ENCODE measurements at places on chromosomes 13 and 19.

DNA sequence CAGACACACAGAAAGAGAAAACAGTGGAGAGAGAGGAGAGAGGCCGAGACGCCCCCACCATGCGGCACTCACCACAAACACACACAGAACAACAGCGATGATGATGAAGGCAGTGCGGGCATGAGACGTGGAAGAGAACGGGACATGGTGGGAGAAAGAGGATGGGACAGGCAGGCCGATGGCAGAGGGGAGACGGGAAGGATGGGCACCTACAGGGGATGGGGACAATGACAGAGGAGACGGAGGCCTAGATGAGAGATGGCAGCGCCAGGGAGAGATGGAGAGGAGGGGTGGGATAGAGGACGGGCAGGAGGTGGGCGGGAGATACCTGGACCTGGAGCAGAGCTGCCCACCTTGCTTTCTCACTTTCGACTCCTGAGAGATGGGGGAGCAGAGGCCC, 1.1 kb upstream of the KLK14 start:
- no peak for DNase-seq

DNA sequence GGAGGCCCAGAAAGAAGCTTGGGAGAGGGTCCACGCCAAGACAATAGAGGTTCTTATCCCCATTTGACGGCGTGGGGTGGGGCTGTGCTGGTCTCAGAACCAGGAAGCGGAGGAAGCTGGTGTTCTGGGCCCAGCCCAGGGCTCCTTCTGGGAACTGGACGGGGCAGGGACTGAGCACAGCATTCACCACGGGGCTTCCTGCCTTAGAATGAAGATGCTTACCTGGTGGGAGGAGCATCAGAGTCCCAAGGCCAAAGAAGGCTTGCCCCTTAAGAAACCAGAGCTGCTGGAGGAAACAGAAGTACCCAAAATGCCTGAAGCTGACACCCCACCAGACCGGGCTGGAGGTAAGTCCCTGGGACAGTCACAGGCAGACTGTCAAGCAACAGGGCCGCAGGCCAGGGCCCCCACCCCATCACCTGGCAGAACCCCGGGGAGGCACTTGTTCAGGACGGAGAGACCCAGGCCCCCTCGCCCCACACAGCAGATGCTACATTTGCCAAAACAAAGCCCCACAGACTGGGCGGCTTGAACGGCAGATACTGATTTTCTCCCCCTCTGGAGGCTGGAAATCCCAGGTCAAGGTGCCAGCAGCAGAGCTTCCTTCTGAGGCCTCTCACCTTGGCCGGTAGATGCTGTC, 17.8 kb upstream of the IGLON5 start:
- DNase-seq, result no peak

DNA sequence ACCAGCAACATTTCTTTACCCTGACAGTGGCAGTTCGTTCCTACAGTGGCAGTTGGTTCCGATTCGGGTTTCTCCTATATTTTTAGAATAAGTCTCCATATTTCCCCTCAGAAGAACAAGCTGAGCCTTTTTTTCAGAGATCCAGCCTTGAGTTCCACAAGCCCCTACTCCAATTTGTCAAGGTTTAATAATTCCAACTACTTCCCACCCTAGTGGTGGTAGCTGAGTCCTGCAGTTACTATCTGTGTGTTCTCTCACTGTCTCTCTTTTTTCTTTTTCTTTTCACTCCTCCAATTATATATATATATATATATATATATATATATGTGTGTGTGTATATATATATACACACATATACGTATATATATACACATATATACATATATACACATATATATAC, 1347.3 kb downstream of the PCDH9 start:
- no peak for DNase-seq

DNA sequence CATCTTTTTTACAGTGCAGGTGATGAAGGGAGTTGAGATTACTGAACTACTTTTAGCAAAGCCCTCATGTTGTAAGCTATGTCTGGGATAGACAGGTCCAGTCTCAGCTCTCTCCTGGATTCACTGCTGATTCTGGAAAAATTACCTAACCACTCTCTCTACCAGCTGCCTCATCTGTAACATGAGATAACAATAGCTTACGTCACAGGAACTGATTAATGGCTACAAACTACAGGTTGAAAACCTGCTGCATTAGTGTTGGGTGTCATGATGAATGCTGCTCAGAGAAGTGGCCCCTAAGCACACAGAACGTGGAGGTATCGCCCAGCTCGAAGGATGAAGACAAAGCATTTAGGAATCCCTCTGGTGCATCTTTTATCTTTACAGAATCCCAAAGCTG, 277.8 kb downstream of the ABCC4 start:
- DNase-seq, result no peak

GRCh38 chr19:3313199-3313575, 53.2 kb upstream of the NFIC start:
- no peak for DNase-seq

DNA sequence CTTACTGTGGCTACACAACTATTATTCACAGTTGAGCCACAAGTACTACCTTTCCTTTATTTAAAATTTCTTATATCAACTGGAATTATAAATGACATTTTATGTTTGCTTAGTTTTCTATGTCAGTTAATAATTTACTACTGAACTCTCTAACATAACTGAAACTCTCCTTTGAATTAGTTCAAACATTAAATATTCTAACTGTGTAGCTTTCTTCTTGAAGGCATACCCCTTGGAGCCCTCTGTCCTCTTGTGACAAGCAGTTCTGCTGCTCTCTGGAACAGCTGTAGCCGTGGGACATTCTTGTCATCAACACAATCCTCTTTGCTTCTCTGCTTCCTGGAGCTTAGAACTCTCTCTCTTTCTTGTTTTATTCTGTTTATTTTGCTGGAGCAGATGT, 244.8 kb downstream of the NHLRC3 start:
- no peak for DNase-seq

- no peak for DNase-seq
These were observed 41.2 kb downstream of the USP12 start for GRCh38 chr13:27130223-27130978.

- no peak for DNase-seq
These were observed 4.3 kb downstream of the ERCC1 start for GRCh38 chr19:45419396-45419795.

GRCh38 chr19:58228585-58229254, at the start of gene ZNF544:
Gene ZNF544 (plus strand): TSS chr19:58228914. CDS start chr19:58244024, 15,110 bp downstream.
- DNase-seq, result peak; percentile 77

GRCh38 chr13:101218484-101218883, 197.8 kb downstream of the NALCN start:
- no peak for DNase-seq

GRCh38 chr13:31903111-31903815, 128.3 kb upstream of the FRY start:
- DNase-seq, result no peak

DNA sequence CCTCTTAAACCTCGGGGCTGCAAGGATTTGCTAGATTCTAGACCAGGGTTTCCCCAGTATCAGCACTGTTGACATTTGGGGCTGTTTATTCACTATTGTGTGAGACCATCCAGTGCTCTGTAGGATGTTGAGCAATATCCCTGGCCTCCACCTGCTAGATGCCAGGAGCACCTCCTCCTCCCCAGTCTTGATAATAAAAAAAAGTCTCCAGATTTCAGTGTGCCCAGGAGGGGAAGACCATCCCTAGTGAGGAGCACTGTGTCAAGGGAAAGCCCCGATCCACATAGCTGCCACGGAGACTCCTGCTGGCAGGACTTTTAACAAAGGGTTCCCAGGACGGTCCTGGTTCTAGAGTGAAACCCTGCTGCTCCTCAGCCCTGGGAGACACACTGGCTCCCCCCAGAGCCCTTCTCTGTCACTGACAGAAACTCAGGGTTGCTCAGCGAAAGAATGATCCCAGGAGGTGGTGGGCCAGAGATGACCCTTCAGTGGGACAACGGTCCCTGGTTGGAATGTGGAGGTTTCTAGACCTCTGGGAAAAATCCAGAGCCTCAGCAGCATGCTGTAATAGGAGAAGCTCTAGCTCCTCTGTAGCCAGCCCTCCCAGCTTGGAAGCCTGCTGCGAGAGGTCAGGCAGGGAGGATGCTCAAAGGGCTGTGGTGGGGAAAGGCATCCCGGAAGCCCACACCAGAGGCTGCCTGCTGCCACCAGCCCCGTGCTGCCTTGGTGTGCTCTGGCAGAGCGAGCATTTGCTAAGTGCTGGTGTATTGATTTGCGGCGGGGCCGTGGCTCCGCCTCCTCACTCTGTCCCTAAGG, 20.3 kb downstream of the LYL1 start:
- DNase-seq, result no peak

DNA sequence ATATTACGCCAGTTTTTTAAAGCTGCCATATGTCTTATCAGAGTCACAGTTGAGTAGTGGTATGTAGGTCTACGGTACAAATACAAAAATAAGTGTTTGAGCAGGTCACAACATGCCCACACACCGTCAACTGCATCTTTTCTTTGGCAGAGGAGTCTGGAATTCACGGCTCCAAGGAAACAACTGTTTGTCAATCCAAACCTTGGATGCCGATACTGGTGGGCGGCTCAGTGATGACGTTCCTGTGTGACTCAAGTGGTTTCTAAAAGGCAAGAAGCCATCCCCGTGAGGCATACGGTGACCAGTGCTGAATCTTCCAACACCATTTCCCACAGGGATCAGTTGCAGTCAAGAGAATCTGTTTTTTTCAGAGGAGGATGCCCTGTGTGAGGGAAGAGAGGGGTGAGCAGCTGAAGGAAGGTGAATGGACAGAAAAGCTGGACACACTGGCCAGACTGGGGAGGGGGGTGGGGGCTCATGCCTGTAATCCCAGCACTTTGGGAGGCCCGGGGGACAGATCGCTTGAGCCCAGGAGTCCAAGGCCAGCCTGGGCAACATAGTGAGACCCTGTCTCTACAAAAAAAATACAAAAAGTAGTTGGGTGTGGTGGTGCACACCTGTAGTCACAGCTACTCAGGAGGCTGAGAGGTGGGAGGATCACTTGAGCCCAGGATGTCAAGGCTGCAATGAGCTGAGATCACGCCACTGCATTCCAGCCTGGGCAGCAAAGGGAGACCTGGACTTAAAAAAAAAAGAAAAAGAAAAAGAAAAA, 22.8 kb upstream of the CEBPG start:
- no peak for DNase-seq

DNA sequence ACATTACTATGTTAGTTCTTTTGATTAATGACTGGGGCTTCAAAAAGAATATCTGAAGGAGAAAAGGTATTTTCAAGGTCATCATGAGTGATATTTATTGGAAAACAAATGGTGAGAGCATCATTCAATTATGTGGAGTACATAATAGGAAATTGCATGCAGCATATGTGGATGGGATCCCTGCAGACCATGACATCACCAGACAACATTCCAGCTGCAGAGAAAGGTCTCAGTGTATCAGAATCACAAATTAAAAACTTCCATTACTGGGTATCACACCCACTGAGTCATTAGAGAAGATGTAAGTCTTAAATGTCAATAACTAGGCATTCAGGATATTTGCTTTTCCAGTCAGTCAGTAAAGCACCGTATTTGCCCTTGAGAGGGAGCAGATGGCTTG, 574.4 kb upstream of the SLC10A2 start:
- no peak for DNase-seq

DNA sequence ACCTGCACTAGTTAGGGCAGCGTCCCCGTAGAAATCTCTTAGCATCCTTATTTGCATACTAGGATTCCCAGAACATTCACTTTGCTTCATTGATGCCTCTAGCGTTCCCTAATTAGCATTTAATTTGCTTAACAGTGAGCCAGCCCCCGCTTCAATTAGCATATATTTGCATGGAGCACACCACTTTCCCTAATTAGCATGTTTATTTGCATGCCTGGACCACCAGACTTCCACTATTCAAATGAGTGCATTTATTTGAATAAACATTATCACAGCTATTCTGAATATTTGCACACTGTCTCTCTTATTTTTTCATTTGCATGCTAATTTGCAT, 69.6 kb downstream of the RYR1 start:
- DNase-seq, result no peak

GRCh38 chr19:12680034-12680433, 1.6 kb downstream of the DHPS start:
- no peak for DNase-seq

DNA sequence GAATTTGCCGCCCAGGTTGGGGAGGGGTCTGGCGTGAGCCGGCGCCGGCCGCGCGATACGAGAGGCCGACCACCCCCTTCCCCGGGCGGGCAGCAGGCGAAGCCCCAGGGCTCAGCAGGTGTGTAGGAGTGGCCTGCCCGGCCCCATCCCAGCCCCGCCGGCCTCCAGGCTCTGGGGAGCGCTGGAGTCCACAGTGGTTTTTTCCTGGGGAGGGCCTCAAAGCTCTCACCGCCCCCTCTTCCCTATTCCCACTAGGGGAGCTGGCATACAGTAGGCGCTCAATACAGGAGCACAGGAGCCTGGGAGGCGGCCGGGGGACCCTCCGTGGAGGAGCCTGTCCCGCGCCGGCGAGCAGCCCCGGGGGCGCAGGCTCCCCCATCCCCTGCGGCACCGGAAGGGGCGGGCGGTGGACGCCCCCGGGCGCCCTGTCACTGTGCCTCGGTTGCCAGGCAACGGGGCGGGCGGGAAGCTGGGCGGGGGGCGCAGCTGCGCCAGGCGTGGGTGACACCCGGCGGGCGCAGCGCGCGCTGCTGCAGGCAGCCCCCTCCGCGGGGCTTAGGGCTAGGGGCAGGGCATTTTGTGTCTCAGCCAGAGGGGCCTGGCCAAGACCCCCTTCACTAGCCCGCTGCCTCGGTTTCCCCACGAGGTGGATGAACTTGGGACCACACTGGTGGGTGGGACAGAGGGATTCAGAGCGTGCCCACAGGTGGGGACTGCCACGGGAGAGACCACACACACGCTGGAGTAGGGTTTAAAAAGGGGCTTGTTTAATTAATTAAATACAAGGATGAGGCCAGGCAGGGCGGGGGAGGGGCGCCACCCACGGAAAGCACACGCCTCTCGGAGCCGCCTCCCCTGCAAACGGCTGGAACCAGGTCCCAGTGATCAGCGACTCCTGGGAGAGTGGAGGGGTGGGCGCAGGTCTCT, 3.6 kb upstream of the REXO1 start:
- peak; percentile 40 for DNase-seq
